ENCODE measurements at places on chromosomes 2 and 18.
A peak's percentile ranks its signal among the peaks of the same experiment; 100 is the strongest.

DNA sequence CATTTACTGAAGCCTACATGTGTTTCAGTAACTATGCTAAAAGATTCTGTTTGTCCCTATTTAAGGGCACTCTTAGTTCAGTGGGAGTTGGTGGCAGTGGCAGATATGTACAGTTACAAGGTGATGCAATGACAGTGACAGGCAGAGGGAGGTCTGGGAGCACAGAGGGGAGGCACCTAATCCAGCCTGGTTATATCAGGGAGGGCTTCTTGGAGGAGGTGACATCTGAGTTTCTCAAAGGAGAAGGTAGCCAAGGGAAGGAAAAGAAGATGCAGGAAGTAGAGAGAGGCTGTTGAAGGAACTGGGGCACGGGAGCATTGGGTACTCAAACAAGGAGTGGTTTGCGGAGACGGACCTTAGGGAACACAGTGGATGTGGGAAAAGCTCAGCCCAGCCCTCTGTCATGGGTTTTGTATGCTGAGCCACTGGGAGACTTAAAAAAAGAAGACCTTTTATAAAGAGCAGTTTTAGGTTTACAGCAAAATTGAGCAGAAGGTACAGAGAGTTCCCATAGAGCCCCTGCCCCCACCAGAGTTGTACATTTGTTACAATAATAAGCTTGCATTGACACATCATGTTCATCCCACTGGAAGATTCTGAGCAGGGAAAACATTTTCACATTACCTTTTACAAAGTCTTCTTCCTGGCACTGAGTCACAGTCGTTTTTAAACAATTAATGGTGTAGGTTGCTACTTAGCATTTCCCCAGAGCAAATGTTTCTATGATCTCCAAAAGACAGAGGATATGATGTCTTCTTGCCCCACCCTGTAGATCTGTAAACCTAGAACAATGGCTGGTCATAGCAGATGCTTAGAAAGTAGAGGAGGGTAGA is 83.0 kb upstream of the TAF1B start:
- DNase-seq, result no peak

GRCh38 chr2:69791045-69791444 is 38.4 kb upstream of the GMCL1 start:
- DNase-seq, result no peak

DNA sequence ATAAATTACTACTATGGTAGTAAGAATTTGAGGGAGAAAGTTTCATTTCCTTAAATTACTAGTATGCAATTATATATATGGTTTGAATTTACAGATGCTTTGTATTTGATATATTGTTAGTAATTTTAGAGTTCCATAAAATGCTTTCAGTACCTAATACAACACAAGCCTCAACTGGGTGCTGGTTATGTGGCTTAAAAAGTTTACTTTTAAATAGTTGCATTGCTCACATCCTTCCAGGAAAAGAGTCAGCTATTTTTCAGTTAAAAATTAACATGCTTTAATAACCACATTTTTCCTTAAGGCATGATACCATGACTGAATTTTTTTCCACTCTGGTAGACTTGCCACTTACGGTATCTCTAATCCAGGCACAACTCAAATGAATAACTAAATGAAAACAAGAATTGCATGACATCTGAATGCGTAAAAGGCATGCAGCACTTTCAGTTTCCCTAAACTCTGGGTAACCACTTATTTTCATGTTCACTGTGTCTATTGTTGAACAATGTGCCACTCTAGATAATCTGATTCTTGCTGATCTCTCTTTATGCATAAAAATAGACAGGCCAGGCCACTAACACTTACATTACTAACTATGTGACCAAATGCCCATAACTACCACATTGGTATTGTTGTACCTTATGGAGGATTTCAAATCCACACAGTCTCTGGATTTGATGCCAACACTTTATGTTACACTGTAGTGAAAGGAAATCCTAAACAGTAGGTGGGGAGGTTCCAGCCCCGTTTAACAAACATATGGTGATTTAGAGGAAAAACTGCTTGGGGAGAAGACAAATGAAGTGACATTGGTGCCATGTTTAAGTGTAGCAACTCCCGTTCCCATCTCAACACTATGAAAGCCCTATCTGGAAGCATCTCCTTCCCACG is 35.5 kb upstream of the SLC35F5 start:
- DNase-seq, result peak; percentile 20

- no peak for DNase-seq
Measured at GRCh38 chr2:74845991-74846390, 12.1 kb downstream of the HK2 start.

GRCh38 chr2:209969692-209970091 is 32.7 kb upstream of the RPE start:
- no peak for DNase-seq

Measured in hematopoietic multipotent progenitor cell treated with erythropoietin and hydrocortisone succinate and interleukin-3 and kit ligand, for 4 days (in vitro differentiated cells).